ENCODE measurements at places on chromosomes 13 and 19. TPM values are rescaled to one million over a fixed set of nuclear protein-coding genes. Genes with fewer than 3 reads are reported as not detected.

DNA sequence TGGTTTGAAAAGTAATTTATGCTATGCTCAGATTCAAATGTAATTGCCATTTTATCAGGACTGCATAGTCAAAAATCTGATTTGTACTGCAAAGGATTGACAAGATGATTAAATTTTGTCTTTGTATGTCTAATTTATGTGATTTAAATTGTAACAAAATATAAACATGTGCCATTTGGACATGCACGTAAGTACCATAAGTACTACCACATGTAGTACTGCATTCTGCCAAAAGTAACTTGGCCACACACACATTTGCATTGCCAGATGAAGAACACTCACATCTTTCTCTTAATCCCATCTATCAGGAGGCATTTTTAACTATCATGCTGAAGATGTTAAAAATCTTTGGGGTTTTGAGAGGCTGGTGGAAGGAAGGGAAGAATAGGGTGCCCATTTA, 133.3 kb downstream of the KLF12 start:
- no peak for DNase-seq

- no peak for DNase-seq
Observed at GRCh38 chr19:604355-604754, 14.7 kb downstream of the HCN2 start.

GRCh38 chr19:29040292-29040691, 172.7 kb downstream of the UQCRFS1 start:
- DNase-seq = no peak

GRK1 gene
- total RNA-seq = not detected

ZNF541 gene
- 0.66 TPM for total RNA-seq
